ENCODE measurements at places on chromosomes 7 and 10.

DNA sequence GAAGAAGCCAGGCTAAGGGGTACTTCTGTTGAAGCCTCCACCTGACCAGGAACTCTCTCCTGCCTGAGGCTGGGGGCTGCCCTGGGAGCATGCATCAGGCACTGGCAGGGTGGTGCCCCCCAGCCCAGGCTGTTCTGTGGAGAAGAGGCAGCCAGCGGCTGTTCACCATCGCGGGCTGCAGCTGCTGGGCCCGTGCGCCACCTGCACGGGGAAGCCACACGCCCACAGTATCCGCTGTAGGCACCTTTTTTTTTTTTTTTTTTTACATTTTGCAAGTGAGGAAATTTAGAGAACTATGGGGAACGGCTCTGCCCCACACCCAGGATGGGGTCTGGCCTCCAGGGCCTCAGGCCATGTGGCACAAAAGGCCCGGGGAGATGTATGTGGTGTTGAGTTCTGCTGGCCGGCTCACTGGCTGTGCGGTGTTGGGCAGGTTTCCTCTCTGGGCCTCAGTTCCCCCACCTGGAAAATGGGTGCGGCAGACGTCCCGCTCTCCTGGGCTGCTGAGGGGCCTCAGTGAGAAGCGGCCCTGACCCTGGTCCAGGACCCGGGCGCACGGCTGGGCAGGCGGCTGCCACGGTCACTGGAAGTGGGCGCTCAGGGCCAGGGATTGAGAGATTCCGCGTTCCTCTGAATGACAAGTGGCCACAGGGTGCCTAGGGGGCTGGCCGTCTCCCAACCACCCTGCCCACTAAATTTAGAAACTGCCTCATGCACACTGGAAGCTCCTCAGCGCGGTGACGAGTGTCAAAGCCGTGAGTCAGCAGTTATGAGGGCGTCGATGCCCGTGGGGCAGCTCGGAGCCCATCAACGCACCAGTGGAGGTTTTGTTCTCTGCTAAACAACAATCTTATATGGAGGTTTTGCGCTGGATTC, 8.8 kb upstream of the INTS1 start:
- DNase-seq = peak; percentile 25

GRCh38 chr7:2508327-2509215, 11.0 kb upstream of the LFNG start:
- peak; percentile 73 for DNase-seq

- no peak for DNase-seq
These were observed 80.2 kb upstream of the MSRB2 start for GRCh38 chr10:23015021-23015707.

GRCh38 chr10:130454543-130455000, 318.4 kb downstream of the GLRX3 start:
- no peak for DNase-seq

DNA sequence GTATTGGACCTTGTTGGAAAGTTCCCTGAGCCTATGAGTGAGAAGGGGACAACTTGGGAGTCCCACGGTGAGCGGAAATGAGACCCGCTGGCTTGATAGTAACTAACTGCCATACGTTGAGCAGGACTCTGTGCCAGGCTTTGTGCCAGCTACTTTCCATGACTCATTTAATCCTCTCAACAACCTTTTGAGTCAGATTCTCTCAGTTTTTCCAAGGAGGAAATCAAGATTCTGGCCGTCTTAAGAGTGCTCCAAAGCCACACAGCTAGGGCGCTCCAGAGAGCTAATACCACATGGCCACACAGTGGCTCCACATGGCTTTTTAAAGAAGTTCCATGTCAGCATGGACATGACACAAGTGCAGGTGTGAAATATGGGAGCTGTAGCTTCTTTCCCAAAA, 55.7 kb downstream of the NOD1 start:
- DNase-seq = no peak

- DNase-seq = no peak
These were observed 32.2 kb upstream of the GARS1 start for GRCh38 chr7:30562498-30562897.

DNA sequence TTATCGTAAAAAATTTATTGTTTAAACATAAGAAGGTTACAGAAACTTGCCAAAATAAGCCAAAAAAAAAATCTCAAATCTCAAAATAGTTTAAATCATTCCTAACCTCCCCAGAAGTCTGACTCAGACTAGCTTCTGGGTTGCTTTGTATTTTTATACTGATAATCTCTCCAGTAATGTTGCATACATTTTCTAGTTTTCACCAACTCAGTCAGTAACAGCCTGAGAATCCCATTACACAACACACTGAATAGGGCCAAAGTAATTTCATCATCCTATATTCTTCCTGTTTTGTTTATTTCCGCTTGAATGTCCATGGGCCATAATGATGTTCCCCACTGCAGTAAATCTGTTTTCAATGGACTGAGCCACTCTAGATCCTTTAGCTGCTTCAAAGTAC, 478.5 kb downstream of the GPAM start:
- no peak for DNase-seq

DNA sequence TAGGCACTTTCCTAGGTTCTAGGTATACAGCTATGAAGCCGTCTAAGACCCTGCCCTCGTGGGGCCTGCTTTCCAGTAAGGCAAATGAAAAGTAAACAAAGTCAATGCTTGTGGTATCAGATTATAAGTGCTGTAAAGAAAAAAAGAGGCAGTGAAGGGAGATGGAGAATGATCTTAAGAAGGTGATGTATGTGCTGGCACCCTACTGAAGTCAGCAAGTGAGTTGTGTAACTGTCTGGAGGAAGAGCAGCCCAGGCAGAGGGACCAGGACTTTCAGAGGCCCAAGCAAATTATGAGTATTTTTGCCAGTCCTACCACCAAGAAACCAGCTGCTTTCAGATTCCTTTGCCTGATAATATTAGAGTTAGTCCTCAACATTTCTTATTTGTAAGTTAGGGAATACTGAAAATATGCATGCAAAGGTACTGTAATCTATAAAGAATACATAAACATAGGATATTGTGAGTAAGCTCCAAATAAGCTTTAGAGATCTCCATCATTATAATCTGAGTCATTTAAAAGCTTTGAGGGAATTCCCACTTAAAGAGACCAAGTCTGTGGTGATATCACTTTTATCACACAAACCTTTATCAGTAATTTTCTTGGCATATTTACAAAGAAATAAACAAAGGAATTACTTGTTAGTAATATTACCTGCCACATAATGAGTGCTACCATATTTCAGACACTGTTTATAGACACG, 329.2 kb upstream of the LRGUK start:
- DNase-seq = no peak

Data from activated T-helper 1 cell treated with Interleukin-2 at 50 U/mL for 16 hours (primary cell).